Activated CD4-positive, alpha-beta T cell treated with anti-CD3 and anti-CD28 coated beads, Interleukin-2, amount 50 U/mL, for 4 hours (primary cell): ENCODE measurements at places on chromosomes 2 and 18.

DNA sequence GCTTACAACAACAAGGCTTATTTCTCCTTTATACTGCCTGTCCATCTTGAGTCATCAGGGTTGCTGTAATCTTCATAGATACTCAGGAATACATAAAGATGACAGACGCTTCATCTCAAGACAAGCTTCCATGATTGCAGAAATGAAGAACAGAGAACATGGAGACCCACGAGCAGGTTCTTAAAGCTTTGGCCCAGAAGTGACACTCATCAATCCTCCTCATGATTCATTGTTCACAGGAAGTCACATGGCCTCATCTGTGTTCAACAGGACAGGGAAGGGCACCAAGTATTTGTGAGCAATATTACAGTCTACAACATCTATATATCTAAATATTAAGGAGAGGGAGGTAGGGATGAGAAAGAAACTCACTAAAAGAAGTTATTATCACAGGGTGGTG, 36.5 kb upstream of the PGAP1 start:
- DNase-seq = no peak

DNA sequence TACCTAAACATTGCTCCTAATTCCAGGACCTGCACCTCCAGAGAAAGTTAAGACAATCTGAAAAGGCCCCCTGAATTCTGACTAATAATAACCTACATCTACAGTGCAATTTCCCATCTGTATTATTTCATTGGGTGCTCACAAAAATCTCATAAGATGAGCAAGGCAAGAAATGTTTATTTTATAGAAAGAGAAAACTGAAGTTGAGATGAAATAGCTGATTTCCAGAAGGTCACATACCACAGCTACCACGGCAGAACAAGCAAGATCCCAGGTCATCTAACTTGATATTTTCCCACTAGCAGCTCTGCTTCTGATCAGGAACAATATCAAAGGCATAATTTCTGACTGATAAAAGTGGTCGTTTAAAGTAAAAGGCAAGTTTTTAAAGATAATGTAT, 105.8 kb upstream of the COL5A2 start:
- no peak for DNase-seq

DNA sequence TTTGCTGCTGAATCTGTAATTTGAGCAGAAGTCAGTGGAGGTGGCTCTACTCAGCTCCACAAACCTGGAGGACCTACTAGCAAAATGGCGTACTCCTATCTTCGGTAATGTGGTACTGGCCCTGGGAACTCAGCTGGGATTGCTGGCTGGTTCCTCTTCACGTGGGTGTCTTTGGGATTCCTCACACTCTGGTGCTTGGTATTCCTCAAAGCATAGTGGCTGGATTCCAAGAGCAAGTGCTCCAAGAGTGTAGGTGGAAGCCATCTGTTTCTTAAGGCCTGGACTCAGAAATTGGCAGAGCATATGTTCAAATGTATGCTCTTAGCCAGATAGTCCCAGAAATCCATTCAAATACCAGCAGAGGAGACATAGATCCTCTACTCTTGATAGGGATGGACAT, 281.9 kb upstream of the CDH7 start:
- DNase-seq = no peak

DNA sequence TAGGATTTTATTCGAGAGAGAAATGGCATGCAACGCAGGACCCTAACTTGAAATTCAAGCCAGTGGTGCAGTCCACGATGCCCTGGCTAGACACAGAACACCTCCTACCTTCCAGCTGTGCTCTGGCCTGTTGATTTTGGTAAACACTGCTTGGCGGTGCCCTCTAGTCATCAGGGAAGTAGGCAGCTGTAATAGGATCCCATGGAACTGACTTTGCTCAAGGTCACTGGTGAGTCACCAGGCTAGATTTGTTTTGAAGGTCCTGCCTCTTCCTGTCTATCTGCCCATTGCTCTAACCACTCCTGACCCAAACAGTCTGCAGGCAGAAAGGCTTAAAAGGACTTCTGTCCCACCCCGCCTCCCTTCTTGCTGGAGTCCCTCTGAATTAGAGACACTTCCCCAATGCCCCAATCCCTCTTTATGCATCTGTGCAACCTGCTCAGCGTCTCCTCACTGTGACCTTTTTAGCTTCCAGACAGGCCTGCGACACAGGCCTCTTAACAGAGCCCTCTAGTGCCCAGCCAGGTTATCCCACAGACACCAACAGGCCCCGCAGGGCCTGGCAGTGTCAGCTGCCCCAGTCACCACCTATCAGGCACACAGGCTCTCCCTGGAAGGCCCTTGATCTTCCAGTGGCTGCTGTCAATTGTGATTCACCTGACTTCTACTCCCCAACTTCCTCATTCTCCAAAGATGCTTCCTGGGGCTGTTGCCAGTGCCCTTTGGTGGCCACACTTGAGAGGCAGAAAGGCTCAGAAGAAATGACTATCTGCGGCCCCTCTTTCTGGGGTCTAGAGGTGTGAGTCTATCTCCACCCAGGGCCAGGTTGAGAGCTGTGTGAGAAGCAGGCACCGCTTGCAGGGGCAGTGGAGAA, 5.2 kb downstream of the TMEM127 start:
- DNase-seq = peak; percentile 3
